ENCODE measurements at places on chromosomes 6 and 20.

- no peak for DNase-seq
Measured at GRCh38 chr20:6708010-6708409, 59.5 kb upstream of the BMP2 start.

- DNase-seq: no peak
Measured at GRCh38 chr20:44066645-44067606, 120.1 kb downstream of the JPH2 start.

DNA sequence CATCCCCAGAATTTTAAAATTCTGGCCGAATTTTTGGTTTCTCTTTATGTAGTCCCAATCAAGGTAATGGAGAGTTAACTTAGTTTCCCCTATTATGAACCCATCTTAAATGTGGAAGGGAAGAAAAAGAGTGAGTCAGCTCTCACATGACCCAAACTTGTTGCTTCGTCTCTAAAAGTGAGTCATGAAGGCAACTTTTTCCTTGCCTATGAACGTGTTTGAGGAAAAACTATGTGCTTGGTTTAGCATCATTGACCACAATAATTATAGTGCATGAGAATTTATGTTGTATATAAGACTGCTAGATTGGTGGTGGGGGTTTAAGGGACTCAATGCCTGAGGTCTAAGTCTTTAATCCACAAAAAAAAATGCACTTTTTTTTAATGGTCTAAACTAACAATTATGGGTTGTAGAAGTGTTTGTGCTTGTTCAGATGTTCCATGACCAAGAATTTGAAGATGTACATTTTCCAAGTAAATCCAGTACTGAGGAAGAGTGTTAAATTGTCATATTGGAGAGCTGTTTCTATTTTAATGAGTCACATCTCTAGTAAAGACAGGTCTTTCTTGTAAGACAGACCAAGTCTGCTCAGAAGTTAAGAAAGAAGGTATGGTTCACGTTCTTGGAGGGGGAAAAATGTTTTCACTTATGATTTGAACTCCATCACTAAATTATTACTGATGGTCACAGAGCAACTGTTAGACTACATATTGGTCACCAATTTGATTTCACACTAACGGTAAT, 409.9 kb upstream of the MARCKS start:
- DNase-seq: no peak

DNA sequence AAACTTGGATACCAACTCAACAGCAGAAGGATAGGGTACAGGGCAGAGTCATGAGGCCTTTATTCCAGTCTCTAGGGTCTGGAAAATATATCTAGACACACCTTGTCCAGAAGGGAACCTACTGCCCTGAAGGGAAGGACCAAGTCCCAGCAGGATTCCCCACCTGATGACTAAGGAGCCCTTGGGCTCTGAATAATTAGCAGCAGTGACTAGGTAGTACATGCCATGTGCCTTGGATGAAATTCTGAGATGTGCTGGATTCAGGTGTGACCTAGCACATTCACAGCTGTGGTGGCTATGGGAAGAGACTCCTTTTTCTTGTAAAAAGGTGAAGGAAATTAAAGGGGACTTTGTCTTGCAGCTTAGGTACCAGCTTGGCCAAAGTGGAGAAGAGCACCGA, 364.3 kb upstream of the PTCHD4 start:
- DNase-seq: no peak

DNA sequence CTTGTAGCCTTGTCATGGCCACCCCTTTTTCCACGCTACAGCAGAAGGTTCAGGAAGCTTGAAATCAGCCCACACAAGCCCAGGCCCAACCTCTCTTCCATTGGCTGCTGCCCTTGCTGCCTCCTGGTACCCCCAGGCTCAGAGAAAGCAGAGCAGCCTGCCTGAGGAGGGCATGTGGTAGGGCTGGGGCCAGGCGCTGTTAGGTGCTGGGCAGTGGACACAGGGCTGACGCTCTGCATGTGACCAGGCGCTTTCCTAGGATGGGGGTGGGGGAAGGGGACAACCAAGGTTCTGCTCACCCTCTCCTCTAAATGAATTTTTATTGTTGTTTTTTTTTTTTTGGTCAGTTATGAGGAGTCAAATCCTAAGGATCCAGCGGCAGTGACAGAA, 36.3 kb upstream of the ID1 start:
- DNase-seq: no peak

DNA sequence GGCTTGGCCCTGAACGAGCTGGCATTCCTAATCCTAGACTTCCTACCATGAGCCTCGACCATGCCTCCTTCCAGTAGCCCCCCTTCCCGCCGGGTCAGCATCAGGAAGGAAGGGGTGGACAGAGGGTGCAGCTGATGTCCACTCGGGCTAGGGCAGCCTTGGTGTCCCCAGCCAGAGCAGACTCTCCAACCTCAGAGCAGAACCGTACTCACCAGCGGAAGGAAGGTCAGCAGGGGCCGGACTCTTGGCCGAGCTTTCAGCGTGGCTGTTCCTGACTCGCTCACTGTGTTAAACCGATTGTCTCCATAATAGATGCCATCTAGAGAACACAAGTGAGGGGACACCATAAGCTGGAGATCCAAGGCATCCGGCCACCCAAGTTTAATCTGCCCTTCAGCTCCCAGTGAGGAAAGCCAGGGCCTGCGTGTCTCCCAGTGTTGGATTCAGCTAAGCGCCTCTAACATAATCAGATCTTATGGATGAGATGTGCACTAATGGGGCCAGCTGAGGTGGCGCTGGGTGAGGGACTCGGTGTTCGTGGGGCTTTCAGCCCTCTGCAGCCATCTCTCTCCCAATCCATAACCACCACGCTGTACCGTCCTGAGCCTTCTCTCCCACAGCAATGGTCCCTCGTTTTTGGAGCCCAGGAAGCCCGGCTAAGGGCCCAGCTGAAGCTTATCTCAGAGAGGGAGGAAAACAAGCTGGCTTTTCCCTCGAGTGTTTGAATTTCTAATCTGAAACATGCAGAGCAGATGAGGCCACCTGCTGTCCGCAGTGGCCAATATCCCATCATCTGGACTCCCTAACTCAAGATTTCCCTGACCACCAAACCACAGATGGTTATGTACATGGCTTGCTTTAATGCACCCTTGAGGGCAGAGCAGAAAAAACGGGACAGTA, 13.7 kb downstream of the C6orf132 start:
- no peak for DNase-seq

DNA sequence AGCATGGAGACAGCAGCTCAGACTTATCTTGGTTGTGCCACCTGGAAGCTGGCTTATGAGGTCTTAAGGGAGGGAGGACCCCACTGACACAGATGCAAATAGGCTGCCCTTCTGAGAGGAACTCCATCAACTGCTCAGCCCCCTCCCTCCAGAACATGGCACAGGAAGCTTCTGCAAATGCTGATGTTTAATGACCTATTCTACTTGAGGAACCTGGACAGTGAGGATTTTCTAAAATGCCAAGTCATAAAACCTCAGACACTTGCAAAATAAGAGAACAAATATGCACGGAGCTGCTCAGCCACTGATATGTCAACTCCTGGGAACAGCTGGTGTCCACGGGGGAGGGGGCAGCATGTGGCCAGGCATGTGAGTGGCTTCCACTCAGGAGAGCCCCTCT, 3.5 kb downstream of the CST9 start:
- DNase-seq: no peak

DNA sequence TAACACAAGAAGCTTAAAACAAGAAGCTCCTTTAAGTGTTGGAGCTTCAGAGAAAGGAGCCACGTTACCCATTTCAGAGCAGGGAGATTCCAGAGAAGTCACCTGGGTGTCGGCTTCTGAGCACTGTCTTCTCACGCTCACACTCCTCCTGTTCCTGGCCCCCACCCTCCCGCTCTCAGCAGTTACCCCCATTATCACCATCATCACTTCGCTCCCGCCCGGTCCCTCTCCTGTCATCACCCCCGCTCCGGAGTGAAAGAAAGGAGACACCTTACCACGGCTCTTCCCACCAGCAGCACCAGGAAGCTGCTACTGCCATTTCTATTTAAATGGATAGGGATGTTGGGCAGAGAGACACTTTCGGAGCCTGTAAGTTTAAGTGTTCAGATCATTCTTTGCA, 123.9 kb downstream of the GMPR start:
- no peak for DNase-seq

DNA sequence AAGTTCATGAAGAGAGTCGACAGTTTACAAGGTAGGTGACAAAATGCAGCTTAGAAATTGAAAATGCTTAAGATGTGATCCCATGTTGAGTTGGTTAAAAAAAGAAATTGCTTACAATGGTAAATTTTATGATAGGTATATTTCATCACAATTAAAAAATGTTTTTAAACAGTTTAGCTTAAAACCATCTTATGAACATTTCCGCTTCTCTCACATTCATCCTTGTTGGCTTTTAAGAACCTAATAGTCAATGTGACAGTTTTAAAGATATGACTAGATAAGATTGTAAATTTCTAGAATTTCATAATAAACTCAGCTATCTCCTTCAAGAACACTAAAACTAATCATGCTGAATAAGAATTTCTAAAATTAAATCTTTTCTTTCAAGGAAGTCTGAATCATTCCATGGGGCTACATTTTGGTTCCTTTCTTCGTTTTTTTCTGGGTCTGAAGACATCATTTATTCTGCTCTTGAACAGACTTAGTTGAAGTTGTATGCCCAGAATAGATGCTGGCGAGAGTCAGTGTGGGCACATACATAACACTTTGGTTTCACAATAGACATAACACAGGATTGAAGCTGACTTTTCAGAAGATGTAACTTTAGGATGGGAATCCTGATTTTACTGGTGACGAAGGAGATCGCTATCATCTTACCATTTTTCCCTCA, 35.9 kb upstream of the LTV1 start:
- no peak for DNase-seq

DNA sequence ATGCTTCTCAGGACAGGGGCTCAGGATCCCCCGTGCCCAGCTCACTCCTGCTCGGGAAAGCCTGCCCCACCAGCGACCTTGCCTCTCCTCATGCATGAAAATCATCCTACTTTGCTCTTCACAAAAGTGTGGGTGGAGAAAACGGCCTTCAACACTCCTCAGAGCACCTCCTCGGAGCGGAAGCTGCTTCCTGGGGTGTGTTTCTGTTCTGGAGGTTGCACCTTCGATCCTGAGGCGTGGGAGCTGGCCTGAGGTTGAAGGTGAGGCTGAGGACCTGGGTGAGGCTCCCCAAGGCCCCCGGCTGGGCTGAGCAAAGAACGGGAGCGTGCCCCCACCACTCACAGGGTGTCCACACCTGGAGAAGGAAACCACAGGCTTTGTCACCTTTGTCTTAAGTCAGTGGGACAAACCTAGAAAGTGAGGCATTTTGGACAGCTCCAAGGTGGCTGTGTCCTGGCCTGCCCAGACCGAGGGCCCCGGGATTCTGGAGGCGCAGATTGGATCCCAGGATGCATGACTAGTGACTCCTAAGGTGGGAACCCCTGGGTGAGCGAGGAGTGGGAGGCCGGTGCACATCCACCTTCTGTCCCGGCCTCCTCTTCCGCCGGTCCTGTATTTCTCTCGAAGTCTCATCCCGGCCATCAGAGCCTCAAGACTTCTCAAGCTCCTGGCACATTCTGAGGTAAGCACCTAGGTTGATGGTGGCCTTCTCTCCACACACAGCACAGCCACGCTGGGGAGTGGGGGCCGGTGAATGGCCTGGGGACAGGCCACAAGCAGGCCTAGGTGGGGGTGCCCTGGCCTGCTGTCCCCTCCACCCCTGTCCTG, 104.7 kb downstream of the TMEM242 start:
- no peak for DNase-seq

- no peak for DNase-seq
Measured at GRCh38 chr6:166197361-166197760, 29.7 kb upstream of the TBXT start.

DNA sequence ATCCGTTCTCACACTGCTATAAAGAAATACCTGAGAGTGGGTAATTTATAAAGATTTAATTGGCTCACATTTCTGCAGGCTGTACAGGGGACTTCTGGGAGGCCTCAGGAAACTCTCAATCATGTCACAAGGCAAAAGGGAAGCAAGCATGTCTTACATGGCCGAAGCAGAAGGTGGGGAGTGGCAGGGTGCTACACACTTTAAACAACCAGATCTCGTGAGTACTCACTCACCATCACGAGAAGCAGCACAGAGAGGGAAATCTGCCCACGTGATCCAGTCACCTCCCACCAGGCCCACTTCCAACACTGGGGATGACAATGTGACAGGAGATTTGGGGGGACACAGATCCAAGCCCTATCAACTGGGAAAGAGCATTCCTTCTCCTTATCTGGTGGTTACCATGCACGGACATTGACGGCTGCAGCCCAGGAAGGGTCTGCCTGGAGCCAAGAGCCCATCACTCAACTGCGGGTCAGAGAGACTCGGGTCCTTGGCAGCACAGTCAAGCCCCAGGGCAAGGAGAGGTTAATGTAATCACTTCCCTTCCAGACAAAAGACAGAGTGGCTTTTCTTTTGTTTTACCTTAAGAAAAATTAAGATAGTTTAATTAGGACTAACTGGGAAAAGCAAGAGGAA, 112.3 kb upstream of the CST7 start:
- DNase-seq: no peak

DNA sequence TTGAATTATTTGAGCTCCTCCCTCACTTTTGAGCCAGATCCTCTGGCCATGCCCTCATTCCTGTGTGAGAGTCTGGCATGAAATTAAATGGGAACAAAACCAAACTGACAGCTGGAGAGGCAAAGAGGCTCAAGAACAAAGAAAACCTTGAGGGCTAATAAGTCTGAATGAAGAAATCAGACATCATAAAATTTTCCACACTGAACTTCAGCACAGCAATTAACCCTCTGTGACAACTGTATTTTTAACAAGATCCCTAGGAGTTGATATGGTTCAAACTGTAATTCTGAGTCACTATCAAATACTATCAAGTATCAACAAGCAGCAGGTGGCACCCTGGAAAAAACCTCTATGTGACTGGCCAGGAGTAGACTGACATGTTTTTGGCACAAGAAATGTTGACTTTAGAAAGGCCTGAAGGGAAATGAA, 109.4 kb upstream of the EMILIN3 start:
- DNase-seq: peak; percentile 79

- DNase-seq: no peak
Measured at GRCh38 chr20:36582322-36582721, 8.9 kb downstream of the TGIF2 start.

DNA sequence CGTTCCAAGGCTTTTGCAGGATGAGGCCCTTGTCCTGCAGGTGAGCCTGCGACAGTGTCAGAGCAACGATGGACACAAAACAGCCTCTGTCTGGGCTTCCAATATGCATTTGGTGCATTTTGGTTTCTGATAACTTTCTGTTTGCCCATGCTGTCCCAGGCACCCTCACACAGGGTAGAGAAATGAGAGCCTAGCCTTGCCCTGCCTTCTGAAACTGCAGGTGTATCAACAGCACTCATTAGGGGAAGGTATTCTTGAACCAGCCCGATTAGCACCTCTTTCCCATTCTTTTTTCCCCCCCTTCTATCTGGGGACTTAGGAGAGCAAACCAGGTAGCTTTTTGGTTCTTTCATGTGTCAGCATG, 30.3 kb downstream of the CHMP4B start:
- DNase-seq: no peak

GRCh38 chr6:113630738-113631535, 226.2 kb upstream of the MARCKS start:
- no peak for DNase-seq

GRCh38 chr20:62583424-62583920, 58.8 kb upstream of the SLCO4A1 start:
- DNase-seq: no peak

Measured in LNCaP clone FGC (cell line).